H9 (cell line): ENCODE measurements at places on chromosomes 1 and 21. TPM values are rescaled to one million over a fixed set of nuclear protein-coding genes. Genes with fewer than 3 reads are reported as not detected.

- H3K36me3 ChIP-seq: peaks cover 11% of the 10 kb centered on the region
- H3K27ac ChIP-seq: no peak overlapping the region
- no peaks in the 10 kb centered on the region for H3K4me1 ChIP-seq
- no peak overlapping the region for H3K4me3 ChIP-seq
- DNase-seq: no peak
- no peaks in the 10 kb centered on the region for H3K27me3 ChIP-seq
Observed at GRCh38 chr1:61539720-61540462, 185.1 kb downstream of the TM2D1 start.

- peaks cover 11% of the 10 kb centered on the region for H3K36me3 ChIP-seq
- peak overlapping the region; percentile 96 for H3K4me3 ChIP-seq
- H3K27me3 ChIP-seq: no peaks in the 10 kb centered on the region
- H3K4me1 ChIP-seq: peaks cover 13% of the 10 kb centered on the region
- DNase-seq: peak; percentile 100
Observed at GRCh38 chr1:161021165-161021969, 415 bp upstream of the F11R start.

GRCh38 chr21:24255591-24255990, 1351.7 kb downstream of the MRPL39 start:
- peaks cover 3% of the 10 kb centered on the region; the same call in 1 of the 3 replicates for H3K36me3 ChIP-seq
- no peaks in the 10 kb centered on the region for H3K4me1 ChIP-seq
- H3K27ac ChIP-seq: no peak overlapping the region
- no peaks in the 10 kb centered on the region for H3K27me3 ChIP-seq

The PBX1 gene
- 133 and 142 TPM in 2 replicates for total RNA-seq

The CFHR3 gene
- total RNA-seq: 0.81 and 1.4 TPM in 2 replicates

The CELA3B gene
- total RNA-seq: not detected in 2 replicates

The ANXA9 gene
- total RNA-seq: 0.81 and 0.92 TPM in 2 replicates

The SGIP1 gene
- total RNA-seq: 1.5 and 1.6 TPM in 2 replicates
